DND-41 (cell line): ENCODE measurements at places on chromosomes 1 and 21.

GRCh38 chr1:156601892-156602291, 613 bp upstream of the GPATCH4 start:
- DNase-seq = no peak

- no peak for DNase-seq
These were observed 127.5 kb upstream of the SAMSN1 start for GRCh38 chr21:14673649-14674048.

- no peak for DNase-seq
These were observed 71.5 kb downstream of the NR5A2 start for GRCh38 chr1:200099040-200099439.

- peak; percentile 56 for DNase-seq
These were observed 33.2 kb upstream of the PAX7 start for GRCh38 chr1:18597160-18598042.

DNA sequence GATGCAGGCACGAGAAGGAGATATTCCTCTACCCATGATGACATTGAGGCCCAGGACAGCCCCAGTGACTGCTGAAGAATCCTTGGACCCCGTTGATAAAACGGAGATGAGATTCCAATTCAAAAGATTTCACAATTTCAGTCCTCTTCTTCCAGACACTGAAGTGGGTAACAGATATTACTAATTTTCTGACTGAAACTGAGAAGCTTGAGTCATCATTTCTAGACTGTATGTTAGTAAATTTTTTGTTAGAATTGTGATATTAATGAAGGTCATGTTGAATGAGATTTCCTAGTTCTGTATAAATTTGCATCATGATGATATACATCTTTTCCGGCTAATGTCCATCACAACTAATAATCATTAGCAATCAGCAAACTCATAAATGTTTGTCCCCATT, 185.8 kb downstream of the CHRM3 start:
- no peak for DNase-seq

DNA sequence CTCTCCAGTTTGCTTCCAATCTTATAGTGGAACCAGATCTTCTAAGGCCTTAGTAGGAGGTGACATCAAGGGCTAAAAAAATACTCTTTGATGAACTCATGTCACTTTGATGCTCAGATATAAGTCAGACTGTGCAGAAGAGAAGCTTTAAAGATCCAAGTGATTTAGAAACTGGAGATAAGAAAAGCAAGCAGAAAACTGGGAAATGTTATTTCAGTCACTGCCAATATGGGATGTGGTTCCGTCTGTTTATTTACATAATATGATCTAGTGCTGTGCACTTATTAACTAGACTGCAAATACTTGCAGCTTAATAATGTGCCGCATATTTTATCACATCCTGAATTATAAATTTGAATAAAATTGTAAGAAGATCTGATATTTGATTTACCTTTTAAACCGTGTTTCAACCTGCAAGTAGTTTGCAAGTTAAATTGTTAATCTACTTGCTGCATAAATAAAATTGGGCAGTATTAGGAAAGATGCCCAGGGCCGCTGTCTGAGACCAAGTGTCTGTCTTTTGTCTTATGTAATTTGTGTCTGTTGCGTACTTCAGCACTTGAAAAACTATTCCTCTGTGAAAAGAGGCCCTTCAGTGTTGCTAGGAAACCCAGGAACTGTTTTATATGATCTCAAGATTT, 29.6 kb downstream of the CXADR start:
- DNase-seq = no peak

DNA sequence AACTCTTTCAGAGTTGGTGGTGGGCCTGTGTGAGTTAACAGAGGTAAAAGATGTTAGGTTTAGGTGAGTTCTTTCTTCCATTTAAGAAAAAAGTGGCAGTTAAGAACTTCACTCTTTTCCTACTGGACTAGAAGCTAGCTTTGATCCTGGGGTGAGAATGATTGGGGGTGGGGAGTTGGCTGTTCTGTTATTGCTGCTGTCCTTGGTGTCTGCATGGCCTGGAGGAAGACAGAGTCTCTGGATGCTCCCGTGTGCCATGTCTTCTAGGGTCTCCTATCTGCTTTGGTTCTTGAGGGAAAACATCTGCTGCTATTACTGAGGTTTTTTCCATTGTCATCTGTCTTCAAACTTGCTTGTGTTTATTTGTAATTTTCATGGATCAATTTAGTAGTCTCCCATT, 275.7 kb downstream of the HLX start:
- no peak for DNase-seq

- no peak for DNase-seq
These were observed 70.3 kb upstream of the PGBD5 start for GRCh38 chr1:230496451-230496850.

DNA sequence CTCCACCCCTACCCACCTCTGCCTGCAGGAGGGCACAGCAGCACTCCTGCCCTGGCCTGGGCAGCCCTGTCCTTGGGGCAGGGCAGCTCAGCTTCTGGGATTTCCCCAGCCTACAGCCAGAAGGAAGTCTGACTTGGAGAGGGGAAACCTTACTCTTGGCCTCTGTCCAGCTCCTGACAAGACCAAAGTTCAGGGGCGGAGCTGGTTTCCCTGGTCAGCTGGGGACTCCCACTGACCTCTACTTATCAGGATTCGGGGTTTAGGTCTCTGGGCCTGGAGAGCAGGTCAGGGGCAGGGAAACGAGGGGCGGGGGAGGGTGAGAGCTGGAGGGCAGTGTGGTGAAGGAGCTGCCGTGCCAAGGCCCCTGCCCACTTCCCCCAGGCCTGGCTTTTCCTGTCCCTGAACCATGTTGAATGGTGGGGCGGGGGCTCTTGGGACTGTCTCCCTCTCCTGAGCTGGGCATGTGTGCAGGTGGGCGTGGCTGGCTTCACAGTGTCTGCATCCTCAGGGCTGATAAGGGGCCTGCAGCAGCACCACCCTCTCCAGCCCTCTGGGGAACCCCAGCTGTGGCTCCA, 16.8 kb upstream of the ETV3 start:
- DNase-seq = no peak

DNA sequence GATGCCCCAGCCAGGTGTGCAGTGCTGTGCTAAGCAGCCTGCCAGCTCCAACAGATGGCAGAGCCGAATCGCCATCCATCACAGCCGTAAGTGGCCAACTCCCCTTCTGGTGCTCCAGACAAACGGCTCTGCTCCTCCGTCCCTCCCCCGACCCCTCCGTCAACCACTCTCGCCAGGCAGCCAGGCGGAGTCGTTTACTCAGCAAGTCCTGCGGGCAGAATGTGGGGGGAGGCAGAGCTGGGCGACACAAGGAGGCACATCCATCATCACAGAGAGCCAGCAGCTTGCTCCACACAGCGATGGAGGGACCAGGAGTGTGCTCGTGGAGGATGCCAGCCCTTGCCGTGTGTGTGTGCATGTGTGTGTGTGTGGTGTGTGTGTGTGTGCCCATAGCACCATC, 206.6 kb upstream of the GRIK3 start:
- DNase-seq = no peak

DNA sequence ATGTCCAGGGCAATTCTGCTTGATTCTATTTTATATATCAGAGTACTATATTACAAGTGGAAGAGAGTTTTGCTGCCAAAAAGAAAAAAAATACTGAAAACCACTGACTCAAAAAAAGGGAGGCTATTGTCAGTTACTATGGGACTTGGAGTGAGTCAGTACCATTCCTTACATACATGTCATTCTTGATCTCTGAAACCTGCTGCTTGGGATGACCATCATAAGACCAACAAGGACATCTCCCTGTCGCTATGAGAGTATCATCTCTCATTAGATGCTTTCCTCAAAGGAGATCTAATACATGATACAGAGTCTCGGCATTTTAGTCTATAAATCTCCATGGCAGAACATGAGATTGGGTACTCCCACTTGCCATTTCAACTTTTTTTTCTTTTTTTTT, 11.8 kb upstream of the INPP5B start:
- no peak for DNase-seq

DNA sequence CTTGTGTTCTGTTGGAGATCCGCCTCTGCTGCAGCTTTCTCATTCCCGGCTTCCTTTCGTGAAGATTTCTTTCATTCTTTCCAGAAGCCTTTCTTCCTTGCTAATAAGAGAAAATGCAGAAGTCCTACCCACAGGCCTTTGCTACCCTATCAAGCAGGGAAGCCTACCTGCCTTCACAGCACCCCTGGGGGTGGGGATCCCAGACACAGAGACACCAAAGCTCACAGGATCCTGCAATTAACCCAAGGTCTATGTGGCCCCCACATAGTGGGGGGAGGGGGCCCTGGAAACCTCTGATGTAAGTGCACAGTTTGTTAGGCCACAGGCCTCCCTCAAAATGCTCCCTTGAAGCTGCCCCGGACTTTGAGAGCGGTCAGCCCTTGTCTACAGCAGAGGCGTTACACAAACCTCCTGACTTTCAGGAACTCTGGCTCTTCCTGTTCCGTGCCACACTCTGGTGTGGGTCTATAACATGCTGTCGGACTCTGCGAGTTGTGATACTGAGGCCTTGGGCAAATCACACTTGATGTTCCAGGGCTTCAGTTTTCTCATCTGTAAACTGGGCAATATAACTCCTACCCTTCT, 31.2 kb downstream of the NKAIN1 start:
- no peak for DNase-seq

GRCh38 chr1:206953626-206954025, 7.4 kb upstream of the PIGR start:
- DNase-seq = no peak

DNA sequence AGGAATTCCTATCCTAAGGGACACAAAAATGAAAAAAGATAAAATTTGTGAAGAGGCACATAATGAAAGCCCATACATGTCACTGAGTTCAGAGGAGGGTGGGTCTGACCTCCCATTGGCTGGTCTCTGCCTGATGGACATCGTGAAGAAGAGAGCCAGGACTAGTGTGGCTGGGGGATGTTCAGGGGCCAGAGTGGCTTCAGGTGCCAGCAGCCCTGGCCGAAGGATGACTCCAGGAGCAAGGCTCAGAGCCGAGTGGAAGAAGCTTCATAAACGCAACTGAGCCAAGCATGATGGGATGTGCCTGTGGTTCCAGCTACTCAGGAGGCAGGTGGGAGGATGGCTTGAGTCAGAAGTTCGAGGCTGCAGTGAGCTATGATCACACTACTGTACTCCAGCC, 56.9 kb upstream of the ATP5PO start:
- DNase-seq = no peak

- DNase-seq = no peak
These were observed 177.7 kb upstream of the RAB4A start for GRCh38 chr1:229093238-229093540.

- DNase-seq = no peak
These were observed 22.1 kb downstream of the IFFO2 start for GRCh38 chr1:18934205-18935000.

GRCh38 chr1:27436204-27437159, 44.1 kb downstream of the GPR3 start:
- peak; percentile 24 for DNase-seq

- DNase-seq = no peak
These were observed 9.2 kb downstream of the CCDC27 start for GRCh38 chr1:3761296-3762010.

GRCh38 chr1:196678510-196678884, 26.7 kb downstream of the CFH start:
- DNase-seq = no peak

- DNase-seq = no peak
These were observed 67.7 kb upstream of the AJAP1 start for GRCh38 chr1:4586611-4587160.

DNA sequence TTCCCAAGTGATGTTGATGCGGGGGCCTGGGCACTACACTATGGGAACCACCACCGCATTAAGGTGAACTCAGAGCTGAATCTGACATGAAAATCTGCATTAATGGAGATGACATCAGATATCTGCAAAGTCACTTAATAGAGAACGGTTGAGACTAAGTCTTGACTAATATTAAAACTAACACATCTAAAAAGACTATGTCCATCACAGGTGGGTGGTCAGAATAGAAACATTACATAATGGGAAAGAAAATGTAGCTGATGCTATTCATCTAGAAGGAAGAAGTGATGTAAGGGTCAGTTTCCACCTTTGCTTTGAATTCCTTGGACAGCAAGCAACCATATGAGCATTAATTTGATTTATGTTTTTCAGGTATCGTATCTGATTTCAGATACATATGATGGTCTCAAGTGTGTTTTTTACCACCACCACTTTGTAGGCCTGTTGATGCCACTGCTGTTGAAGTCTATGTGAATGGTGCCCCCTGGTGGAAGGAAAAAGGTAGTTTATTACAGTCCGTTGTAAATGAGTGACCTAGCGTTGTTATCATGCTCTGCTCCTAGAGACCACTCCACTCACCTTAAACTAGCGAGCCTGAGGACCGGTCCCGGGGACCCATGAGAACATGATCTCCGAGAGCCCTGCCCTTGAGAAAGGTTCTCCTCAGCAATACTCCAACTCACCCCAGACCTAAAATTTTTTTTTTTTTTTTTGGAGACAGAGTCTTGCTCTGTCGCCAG, 73.5 kb downstream of the BACH1 start:
- DNase-seq = peak; percentile 59

DNA sequence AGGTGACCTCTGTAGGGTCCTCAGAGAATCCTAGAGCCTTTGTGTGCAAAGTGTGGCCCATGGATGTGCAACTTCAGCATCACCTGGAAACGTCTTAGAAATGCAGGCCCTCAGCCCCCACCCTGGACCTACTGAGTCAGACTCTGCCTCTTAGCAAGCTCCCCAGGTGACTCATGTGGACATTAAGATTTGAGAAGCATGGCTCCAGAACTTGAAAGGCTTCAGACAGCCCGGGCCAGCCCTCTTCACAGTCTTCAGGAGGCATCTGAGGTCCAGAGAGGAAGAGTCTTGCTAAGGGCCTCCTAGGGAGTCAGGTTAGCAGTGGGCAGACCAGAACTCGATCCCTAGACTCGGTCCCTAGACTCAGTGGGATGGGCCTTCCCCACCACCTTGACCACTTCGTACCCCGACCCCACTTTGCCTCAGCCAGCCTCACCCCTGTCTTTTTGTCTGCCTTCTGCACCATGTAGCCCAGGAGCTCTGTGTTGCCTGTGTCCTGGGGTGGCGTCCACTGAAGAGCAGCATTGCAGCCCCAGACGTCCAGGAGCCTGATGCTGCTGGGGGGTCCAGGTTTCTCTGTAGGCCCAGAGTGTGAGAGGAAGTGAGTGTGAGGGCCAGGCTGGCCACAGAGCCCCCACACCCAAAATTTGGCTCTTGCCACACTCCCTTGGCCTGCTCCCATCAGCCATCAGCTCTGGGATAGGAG, 4.8 kb downstream of the MYBPH start:
- DNase-seq = no peak

- DNase-seq = no peak
These were observed 31.1 kb downstream of the CNST start for GRCh38 chr1:246597340-246597739.
